ENCODE measurements at places on chromosomes 7 and 10.

- H3K4me3 ChIP-seq: no peak overlapping the region
- no peaks in the 10 kb centered on the region for H3K36me3 ChIP-seq
- H3K4me1 ChIP-seq: no peaks in the 10 kb centered on the region
- no peak for DNase-seq
- no peak overlapping the region for H3K27ac ChIP-seq
These were observed 468.1 kb upstream of the IGFBP3 start for GRCh38 chr7:46389146-46389545.

DNA sequence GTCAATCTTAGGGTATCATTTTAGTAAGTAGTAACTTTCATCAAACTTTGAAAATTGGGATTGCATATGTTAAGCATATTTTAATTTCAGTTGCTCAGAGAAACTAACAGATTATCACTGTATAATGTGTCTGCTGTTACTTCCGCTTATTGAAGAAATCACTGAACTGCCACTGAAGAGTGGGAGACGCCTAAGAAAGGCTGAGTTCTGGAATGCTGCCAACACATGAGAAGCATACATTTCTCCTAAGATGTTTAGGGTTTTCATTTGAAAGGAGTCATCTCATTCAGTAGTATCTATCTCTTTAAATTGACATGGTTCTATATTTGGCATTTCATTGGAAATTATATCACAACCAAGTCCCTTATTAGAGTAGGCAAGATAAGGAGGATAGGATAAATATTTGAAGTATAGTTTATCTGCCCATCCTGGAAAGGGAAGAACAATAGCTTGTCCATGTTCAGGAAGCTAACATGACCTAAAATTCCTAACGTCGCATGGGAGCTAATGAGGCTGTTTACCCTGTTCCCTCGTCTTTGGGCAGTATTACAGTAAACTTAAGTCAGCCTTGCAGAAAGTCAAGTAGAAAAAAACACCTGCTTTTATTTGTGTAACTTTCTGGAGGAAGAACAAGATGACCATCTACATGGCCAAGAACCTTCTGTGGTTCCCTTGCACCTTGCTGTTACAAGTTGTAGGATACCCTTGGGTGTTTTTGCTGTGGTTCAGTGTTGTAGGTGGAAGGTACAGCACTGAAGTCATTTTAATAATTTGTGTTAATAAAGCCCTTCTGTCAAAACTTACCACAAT, 67.3 kb downstream of the NHLRC2 start:
- H3K36me3 ChIP-seq: no peaks in the 10 kb centered on the region
- H3K27me3 ChIP-seq: no peaks in the 10 kb centered on the region
- no peak overlapping the region for H3K4me3 ChIP-seq
- no peak overlapping the region for H3K27ac ChIP-seq

GRCh38 chr7:140059273-140060242, 3.2 kb downstream of the PARP12 start:
- peak overlapping the region; percentile 96 for H3K27ac ChIP-seq
- H3K4me3 ChIP-seq: peak overlapping the region; percentile 81
- peaks cover 54% of the 10 kb centered on the region for H3K4me1 ChIP-seq
- no peaks in the 10 kb centered on the region for H3K27me3 ChIP-seq

DNA sequence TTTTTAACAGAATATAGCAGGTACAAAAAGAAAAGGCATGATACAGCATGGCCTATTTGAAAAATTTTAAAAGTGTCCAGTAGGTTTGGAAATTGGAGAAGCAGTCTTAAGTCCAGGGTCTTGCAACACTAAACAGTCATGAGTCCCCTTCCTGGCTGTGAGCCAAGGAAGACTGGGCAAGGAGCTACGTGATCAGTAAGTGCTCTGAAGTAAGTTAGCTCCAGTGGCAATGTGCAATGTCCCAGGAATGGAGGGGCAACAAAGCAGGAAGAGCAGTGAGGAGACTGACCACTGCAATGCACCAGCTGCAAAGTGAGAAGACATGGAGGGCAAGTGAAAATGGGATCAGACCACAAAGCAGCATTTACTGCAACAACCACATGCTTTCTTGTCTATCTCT, 72.9 kb upstream of the GRID1 start:
- H3K4me3 ChIP-seq: no peak overlapping the region
- H3K36me3 ChIP-seq: peaks cover 92% of the 10 kb centered on the region
- peak; percentile 78 for DNase-seq
- peak overlapping the region; percentile 10 for H3K27ac ChIP-seq
- no peaks in the 10 kb centered on the region for H3K4me1 ChIP-seq

DNA sequence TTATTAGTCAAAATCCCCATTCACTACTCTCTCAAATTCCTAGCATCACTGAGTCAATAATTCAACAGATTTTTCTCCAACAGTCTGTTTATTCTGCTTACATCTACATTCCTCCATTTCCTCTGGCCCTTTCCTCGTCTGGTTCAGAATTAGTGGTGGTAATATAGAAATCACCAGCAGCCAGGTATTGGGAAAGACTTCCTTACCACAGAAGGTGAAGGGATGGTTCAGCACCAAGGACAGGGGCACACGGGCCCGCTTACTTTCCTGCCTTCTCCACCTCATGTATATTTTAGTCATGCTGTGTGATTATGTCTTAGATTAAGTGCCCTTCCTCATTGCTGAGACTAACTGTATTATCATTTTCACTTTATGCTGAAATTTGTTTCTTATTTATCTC, 70.4 kb upstream of the APBB1IP start:
- no peak overlapping the region for H3K4me3 ChIP-seq
- H3K36me3 ChIP-seq: no peaks in the 10 kb centered on the region
- no peaks in the 10 kb centered on the region for H3K4me1 ChIP-seq
- no peak overlapping the region for H3K27ac ChIP-seq
- no peaks in the 10 kb centered on the region for H3K27me3 ChIP-seq
- no peak for DNase-seq

DNA sequence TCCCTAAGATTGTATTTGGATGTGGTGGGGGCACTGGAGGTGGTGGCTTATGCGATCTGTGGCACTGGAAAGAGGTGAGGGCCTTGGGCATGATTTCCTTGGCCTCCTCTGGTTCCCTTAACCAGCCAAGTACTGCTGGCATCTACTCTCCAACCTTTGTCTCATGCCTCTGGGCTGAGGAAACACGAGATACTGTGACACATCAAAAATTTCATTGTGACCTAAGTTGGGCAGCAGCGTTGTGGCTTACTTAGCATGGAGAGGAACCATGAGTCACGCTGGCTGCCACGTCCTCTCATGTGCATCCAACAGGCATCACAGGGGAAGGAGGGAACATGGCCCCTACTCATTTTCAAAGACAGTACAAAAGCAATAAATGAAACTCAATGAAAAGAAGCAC, 29.7 kb upstream of the GSDME start:
- H3K27me3 ChIP-seq: no peaks in the 10 kb centered on the region
- H3K4me3 ChIP-seq: no peak overlapping the region
- no peaks in the 10 kb centered on the region for H3K4me1 ChIP-seq
- H3K27ac ChIP-seq: no peak overlapping the region
- DNase-seq: no peak
- H3K36me3 ChIP-seq: no peaks in the 10 kb centered on the region

DNA sequence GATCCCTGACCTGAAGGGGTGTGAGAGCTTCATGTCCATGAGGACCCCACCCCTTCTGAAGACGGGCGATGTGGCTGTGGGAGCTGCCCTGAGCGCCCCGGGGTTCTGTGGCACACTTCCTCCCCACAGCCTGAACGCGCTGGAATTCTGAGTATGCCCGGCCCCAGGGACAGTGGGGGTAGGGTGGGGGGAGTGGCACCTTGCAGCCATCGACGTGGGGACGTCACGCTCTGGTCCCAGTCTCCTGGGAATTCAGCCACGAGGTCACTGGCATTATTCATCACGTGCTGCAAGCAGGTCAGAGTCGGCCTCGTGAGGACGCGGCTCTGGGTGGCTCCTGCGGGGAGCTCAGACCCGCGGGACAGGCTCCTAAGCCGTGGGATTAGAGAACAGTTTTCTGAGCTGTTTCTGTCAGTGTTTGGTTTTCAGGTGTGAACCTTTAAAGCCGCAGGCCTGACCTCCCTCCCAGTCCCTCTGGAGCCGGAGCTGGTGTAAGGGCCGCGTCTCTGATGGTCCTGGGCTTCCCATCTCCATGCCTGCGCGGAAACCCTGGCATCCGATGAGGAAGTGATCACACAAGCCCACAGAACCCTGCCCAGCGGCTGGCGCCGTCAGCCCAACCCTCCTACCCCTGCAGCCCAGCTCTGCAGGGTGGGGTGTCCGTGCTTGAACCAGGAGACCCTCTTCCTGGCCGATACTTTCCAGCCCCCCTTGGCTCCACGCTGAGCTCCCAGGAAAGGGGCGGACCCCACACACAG, 16.1 kb downstream of the GPR146 start:
- peaks cover 14% of the 10 kb centered on the region for H3K36me3 ChIP-seq
- peaks cover 38% of the 10 kb centered on the region for H3K27me3 ChIP-seq
- no peak overlapping the region for H3K4me3 ChIP-seq
- DNase-seq: no peak
- H3K27ac ChIP-seq: peak overlapping the region; percentile 61

GRCh38 chr10:129946859-129947258, 17.2 kb downstream of the EBF3 start:
- H3K27me3 ChIP-seq: peaks cover 67% of the 10 kb centered on the region
- H3K27ac ChIP-seq: no peak overlapping the region
- H3K36me3 ChIP-seq: no peaks in the 10 kb centered on the region
- no peaks in the 10 kb centered on the region for H3K4me1 ChIP-seq

- no peak for DNase-seq
- no peak overlapping the region for H3K4me3 ChIP-seq
- H3K36me3 ChIP-seq: no peaks in the 10 kb centered on the region
- H3K4me1 ChIP-seq: peaks cover 14% of the 10 kb centered on the region
- H3K27me3 ChIP-seq: no peaks in the 10 kb centered on the region
- H3K27ac ChIP-seq: no peak overlapping the region
These were observed 50.7 kb downstream of the SYPL1 start for GRCh38 chr7:106061301-106061979.

DNA sequence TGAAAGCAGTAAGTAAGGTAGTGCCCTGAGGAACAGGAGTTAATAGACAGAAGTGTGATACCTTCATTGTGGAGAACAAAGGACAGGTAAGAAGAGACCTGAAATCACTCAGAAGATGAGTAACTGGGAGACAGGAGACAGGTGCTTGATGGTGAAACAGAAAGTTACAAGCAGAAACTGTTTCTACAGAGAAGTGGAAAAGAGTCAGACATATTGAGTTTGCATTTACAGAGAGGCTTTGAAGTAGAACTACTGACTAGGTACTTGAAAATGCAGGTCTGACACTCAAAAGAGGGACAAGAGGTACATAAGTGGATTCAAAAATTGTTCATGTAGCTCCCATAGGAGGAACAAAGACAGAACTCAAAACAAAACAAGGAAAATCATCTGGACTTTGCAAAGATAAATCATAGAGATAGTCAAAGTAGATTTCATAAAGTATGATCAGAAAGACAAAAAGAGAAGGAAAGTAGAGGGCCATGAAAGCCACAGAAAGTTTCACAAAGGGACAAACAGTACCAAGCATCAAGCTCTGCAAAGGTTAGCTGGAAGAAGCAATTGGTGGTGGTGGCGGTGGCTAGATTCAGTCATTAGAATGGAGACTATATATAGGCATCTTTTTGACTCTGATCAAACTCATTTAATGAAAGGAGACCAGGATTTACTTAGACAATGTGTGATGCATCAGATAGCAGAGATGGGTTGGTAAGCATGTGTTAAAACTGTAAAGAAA, 198.4 kb downstream of the PCLO start:
- H3K36me3 ChIP-seq: no peaks in the 10 kb centered on the region
- no peak overlapping the region for H3K4me3 ChIP-seq
- H3K4me1 ChIP-seq: no peaks in the 10 kb centered on the region
- H3K27me3 ChIP-seq: no peaks in the 10 kb centered on the region
- no peak overlapping the region for H3K27ac ChIP-seq
- DNase-seq: no peak

DNA sequence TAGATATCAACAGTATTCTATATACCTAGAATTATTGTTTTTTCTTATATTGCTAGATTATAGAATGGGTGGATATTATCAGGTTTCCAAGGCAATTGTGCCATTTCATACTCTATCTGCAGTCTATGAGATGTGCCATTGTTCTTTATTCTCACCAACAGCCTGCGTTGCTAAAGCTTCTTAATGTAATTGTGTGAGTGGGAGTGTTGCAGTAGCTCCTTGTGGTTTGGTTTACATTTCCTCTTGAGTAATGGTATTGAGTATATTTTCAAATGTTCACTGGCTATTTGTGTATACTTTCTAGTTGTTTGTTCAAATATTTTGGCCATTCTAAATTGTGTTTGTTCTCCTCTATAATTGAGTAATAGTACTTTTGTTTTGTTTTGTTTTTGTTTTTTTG, 199.2 kb downstream of the TFEC start:
- H3K27ac ChIP-seq: no peak overlapping the region
- no peaks in the 10 kb centered on the region for H3K36me3 ChIP-seq
- DNase-seq: no peak
- H3K4me3 ChIP-seq: no peak overlapping the region

DNA sequence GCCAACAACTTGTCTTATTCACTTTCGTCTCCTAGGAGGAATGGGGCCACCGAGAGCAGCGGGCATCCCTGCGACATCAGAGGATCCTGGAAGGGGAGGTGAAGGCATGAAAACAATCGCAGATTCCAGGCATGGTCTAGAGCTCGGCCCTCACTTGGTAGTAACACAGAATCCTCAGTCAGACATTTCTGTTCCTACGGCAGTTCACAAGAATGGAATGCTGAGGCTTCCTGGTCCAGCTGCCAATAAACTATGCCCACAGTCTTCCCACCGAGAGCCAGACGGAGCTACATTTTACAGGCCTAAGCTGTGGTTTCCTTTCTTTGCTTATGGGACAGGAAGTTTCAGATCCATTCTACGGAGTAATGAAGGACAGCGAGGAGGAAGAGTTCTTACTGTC, 75.8 kb downstream of the OR13A1 start:
- H3K27ac ChIP-seq: no peak overlapping the region
- no peaks in the 10 kb centered on the region for H3K27me3 ChIP-seq
- DNase-seq: no peak
- peaks cover 3% of the 10 kb centered on the region for H3K4me1 ChIP-seq
- H3K36me3 ChIP-seq: no peaks in the 10 kb centered on the region
- H3K4me3 ChIP-seq: no peak overlapping the region

DNA sequence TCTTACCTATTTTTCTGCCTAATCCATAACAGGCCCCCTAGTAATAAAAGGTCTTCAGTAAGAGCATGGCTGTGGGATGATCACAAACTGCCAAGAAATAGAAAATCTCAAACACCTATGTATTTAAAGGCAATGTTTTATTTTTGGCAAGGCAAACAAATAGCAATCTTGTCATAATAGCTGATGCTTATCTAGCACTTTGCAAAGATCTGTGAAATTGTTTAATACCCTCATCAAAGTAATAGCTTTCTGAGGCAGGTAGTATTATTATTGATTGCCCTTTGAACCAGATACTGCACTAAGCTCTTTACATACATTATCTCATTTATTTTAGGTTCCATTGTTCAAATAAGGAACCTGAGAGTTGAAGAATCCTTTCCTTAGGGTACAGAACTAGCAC, 1.6 kb upstream of the CADPS2 start:
- no peak overlapping the region for H3K4me3 ChIP-seq
- DNase-seq: no peak
- H3K36me3 ChIP-seq: no peaks in the 10 kb centered on the region
- peaks cover 41% of the 10 kb centered on the region for H3K27me3 ChIP-seq
- no peak overlapping the region for H3K27ac ChIP-seq
- no peaks in the 10 kb centered on the region for H3K4me1 ChIP-seq

- no peaks in the 10 kb centered on the region for H3K36me3 ChIP-seq
- H3K4me1 ChIP-seq: no peaks in the 10 kb centered on the region
These were observed 10.4 kb upstream of the ATXN7L1 start for GRCh38 chr7:105886776-105887175.

GRCh38 chr7:99631295-99632109, 14.8 kb downstream of the ZSCAN25 start:
- no peaks in the 10 kb centered on the region for H3K27me3 ChIP-seq
- DNase-seq: no peak
- no peak overlapping the region for H3K4me3 ChIP-seq
- no peak overlapping the region for H3K27ac ChIP-seq
- no peaks in the 10 kb centered on the region for H3K36me3 ChIP-seq

All from left lung (tissue), 14 donors.